ENCODE measurements at places on chromosomes 12 and 14.

- no peak for DNase-seq
Observed at GRCh38 chr14:22313172-22313801, 275.7 kb downstream of the DAD1 start.

- no peak for DNase-seq
Observed at GRCh38 chr12:21561158-21561557, 35.1 kb downstream of the SPX start.

DNA sequence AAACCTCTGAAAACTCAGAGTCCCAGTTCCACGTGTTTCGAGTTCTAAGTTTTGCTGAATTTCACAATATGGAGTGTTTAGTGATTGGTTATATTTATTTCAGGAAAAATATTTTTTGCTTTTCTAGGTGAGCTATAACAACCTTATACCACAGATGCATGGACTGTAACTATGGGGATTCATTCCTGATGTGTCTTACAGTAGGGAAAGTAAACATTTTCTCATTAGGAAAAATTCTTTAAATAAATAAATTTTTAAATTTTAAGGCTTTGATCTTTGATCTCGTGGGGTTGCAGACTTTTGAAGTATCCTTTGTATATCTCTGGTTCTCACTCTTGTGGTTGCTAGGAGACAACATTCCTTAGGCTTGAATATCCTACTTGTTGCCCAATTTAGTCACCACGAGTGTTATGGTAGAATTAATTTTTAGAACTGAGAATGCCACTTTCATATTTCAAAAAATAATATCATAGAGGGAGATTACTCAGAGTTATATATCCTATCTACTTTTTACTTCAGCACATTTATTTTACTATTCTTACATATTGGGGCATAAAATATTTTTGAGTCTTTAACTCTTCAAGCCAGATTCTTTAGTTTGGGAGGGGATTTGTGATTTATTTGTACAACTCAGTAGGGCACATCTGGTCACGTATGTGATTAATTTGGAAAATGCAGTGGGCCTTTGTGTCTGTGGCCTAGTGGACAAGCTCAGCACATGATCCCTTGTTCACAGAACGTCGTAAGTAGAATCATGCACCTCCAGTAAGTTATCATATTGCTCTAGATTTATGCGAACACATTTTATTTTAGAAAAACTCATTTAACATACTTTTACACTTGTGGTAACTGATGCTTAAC, 224.0 kb downstream of the TTC6 start:
- no peak for DNase-seq

- DNase-seq = no peak
Observed at GRCh38 chr14:68173227-68173972, 353.8 kb downstream of the RAD51B start.

DNA sequence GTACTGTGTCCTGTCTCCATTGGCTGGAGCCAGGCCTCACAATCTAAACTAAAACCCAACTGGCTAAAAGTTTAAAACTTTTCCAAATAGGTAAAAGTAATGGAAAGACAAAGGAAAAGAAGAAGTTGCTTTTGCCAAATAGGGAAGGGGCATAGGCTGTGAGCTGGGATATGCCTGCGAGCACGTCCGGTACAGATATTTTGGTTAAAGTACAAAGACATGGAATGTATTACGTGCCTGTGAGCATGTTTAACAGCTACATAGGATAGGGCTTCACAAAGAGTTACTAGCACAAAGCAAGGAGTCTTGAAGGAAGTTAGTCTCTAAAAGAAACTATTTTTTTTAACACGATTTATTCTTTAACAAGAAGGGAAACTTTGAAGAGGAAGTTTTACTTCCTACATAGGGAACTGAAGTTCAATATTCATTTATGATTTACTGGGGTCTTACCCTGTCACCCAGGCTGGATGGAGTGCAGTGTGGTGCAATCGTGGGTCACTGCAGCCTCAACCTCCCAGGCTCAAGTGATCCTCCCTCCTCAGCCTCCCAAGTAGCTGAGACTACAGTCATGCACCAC, 41.9 kb upstream of the INF2 start:
- no peak for DNase-seq

DNA sequence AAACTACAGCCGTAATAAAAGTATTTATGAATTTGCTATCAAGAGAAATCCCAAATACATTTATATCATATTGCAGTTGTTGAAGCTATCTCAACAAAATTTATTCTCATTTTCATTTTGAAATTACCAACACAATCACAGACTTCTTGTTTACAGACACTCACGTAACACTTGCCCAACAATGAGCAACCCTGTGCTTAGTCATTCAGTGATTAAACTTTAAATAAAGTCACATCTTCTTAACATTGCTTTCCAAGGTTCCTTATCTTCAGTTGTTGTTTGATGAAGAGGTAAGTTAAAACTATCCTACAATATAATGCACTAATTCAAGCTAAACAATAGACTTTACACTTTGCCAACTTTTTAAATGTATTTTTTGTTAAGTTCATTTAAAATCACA, 601.8 kb downstream of the SLC16A7 start:
- DNase-seq = no peak

GRCh38 chr12:82357340-82357739, 847 bp downstream of the CCDC59 start:
- no peak for DNase-seq

GRCh38 chr14:54651649-54652048, 84.7 kb downstream of the SAMD4A start:
- DNase-seq = no peak

DNA sequence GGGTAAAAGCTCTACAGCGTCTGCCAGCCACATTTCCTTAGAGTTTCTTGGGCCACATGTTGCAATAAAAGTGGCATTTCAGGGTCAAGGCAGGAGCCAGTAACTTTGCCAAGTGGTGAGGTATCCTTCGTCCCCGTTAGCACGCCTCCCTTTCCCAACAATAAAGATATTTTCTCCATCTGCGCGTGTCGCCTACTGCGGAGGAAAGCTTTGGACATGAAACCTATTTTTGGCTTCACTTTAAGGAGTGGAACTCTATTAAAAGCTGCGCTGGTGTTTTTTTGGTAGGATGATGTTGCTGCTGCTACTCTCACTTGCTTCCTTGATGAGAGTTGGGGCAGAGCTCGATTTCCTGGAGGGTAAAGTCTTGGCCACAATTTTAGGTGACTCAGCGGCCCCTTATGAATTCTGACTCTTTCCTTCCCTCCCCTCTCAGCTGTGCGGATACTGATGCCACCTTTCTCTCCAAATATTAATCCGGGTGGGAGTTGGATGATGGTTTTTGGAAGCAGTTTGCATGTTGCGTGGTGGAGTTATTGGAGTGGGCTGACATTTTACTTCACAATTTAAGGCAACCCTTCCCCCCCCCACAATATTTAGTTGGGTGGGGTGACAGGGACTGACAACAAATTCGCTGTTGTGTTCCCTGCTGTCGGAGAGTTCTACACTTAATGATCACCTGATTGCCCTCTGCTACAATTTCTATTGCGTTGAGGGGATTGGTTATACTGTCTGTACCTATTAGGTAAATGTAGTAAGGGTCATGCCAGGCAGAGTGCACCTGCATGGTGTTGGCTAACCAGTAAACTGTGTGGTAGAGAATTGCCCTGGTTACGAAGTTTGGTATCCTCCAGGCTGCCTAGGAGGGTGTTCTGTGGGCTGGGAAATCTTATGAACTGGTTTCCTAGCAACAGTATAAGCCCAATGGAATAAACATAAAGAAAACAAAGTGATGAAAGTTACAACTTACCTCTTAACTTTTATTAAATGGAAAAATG, 1.1 kb downstream of the CCDC91 start:
- DNase-seq = peak; percentile 24

GRCh38 chr12:4032924-4033615, 159.9 kb upstream of the PARP11 start:
- no peak for DNase-seq

GRCh38 chr12:96194971-96195844, 1.0 kb downstream of the ELK3 start:
- DNase-seq = peak; percentile 23

GRCh38 chr14:66425402-66425801, 60.8 kb upstream of the CCDC196 start:
- no peak for DNase-seq

- DNase-seq = no peak
Observed at GRCh38 chr12:40439771-40440492, 215.1 kb downstream of the LRRK2 start.

GRCh38 chr12:103947871-103948555, 17.7 kb upstream of the TDG start:
- DNase-seq = no peak

DNA sequence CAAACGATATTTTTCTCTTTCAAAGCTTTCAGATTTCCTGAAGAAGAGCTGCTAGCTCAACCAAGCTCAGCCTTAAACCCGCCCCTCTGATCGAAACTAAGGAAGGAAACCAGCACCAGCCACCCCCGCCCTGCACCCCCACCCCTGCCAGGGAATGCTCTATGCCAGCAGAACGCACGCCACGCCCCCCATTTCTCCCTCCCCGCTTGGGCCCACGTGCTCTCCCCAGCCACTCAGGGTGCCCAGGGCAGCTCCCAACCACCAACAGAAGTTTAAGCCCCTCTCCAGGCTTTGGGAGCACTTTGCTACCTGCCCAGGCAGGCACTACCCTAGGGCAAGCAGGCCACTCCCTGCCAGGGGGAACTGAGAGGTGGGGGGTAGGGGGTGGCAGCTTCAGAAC, 18.8 kb upstream of the KRT78 start:
- no peak for DNase-seq

- no peak for DNase-seq
Observed at GRCh38 chr12:67524861-67525616, 123.5 kb upstream of the DYRK2 start.

DNA sequence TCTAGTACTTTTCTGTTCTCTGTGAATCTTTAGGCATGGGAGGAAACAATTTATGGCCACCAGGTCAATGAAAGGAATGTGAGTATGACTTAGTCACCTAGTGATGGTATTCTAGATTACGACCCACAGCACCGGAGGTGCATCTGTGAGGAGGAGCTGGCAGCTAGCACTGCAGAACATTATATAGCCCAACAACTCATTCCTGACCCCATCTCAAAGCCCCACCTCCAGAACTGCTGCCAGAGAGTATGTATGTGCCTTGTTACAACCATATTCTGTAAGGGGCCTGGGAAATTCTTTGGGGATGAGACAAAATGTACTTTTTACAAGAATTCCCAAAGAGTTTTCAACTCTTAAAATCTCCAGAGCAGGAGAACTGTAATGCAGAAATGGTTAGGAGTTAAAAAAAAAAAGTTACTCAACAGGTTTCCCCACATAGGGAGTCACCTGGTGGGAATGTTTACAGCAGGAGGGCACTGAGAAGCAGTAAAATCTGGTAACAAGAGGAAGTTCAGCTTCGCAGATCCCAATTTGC, 34.9 kb upstream of the CERS5 start:
- no peak for DNase-seq

- no peak for DNase-seq
Observed at GRCh38 chr12:9935026-9935425, 2.9 kb upstream of the CLEC2A start.

- DNase-seq = no peak
Observed at GRCh38 chr12:120093336-120093591, 23.3 kb downstream of the RAB35 start.

GRCh38 chr14:73774241-73774570, 60.0 kb upstream of the PNMA1 start:
- no peak for DNase-seq

- DNase-seq = peak; percentile 28
Observed at GRCh38 chr14:64763801-64764621, 59.8 kb downstream of the PLEKHG3 start.

DNA sequence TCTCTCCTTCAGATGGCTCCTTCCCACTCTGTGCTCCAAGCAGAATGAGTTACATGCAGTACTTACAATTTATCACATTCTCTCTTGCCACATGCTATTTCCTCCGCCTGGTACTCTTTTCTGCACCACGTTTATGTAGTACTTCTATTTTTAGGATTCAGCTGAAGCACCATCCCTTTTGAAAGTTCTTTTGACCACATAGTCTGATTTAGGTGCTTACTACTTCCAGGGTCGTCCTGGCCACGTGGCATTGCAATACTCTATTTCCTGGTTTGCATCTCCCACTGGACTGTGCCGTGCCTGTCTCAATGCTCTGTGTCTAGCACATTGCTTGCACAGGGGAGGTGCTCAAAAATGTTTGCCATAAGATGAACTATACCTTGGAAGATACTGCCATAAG, 16.3 kb upstream of the TBC1D30 start:
- DNase-seq = no peak

GRCh38 chr12:65495233-65495632, 216.8 kb downstream of the MSRB3 start:
- no peak for DNase-seq

DNA sequence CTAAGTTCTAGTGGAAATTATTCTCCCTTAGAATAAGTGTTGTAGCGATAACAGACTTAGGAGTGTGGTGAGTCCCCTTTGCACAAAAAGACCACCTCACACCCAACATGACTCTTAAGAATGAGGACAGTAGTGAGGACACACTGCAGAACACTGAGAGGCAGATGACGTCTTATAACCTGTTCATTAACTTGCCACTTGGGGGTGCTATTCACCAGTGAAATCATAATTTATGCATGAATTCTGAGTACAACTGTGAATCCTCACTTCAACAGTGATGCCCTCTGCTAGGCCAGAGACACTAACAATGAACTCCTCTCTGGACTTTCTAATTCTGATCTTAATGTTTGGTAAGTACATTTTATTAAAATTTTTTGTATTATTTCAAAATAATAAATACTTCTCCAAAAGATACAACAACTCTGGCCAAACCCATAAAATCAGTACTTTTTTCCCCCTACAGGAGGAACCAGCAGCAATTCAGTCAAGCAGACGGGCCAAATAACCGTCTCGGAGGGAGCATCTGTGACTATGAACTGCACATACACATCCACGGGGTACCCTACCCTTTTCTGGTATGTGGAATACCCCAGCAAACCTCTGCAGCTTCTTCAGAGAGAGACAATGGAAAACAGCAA, 274.7 kb downstream of the DAD1 start:
- no peak for DNase-seq

- DNase-seq = no peak
Observed at GRCh38 chr12:131620520-131620919, 90.4 kb upstream of the SFSWAP start.

DNA sequence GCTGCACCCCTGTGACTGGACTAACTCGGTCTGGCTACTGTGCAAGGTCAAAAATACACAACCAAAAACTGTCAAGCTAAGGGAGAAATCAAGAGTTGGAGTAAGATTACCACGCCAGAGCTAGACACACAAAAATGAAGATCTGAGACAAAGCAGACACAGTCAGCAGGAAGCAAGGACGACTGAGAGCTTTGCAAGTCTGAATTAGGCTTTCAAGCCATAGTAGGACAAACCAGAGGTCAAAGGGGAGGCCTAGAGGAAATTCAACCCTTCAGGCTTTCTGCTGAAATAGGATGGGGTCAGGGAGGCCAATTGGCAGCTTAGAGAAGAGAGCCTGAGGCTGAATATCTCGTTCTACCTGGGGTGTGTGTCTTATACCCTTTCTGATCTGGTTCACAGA, 117.3 kb downstream of the LLPH start:
- no peak for DNase-seq

GRCh38 chr14:36829547-36829946, 167.9 kb downstream of the PAX9 start:
- no peak for DNase-seq

GRCh38 chr14:103519043-103519836, 3.4 kb downstream of the CKB start:
- peak; percentile 70 for DNase-seq

Measured in GF-D8 (cell line).